Hepatocyte (in vitro differentiated cells): ENCODE measurements at places on chromosomes 16 and 17. TPM values are rescaled to one million over a fixed set of nuclear protein-coding genes. Genes with fewer than 3 reads are reported as not detected.
A peak's percentile ranks its signal among the peaks of the same experiment; 100 is the strongest.

The DNAAF1 gene
- 0.12 and 0.31 TPM in 2 replicates for polyA plus RNA-seq

GRCh38 chr17:32311028-32311536 is 30.9 kb downstream of the C17orf75 start:
- DNase-seq, result no peak
- H3K36me3 ChIP-seq, result no peaks in the 10 kb centered on the region
- H3K27me3 ChIP-seq, result peaks cover 14% of the 10 kb centered on the region
- H3K27ac ChIP-seq, result no peak overlapping the region
- H3K4me1 ChIP-seq, result no peaks in the 10 kb centered on the region
- no peak overlapping the region for H3K4me3 ChIP-seq

The STXBP4 gene
- polyA plus RNA-seq, result 9.0 and 15.5 TPM in 2 replicates

DNA sequence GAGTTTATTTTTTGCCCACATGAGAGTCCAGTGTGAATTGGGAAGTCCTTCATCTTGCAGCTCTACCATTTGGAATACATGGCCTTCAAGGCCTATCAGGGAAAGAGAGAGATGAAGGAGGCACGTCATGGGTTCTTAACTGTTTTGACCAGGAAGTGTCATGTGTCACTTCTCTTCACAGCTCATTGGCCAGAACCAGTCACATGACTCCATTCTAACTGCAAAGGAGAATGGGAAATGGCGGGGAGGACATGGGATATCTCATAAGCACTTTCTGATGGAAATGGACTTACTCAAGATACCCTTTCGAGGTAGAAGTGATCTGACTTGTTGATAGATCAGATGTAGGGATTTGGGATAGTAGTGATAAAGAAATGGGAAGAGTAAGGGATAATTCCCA is 57.9 kb upstream of the CES5A start:
- no peaks in the 10 kb centered on the region for H3K36me3 ChIP-seq
- H3K27me3 ChIP-seq, result no peaks in the 10 kb centered on the region
- no peak overlapping the region for H3K4me3 ChIP-seq
- no peak for DNase-seq

DNA sequence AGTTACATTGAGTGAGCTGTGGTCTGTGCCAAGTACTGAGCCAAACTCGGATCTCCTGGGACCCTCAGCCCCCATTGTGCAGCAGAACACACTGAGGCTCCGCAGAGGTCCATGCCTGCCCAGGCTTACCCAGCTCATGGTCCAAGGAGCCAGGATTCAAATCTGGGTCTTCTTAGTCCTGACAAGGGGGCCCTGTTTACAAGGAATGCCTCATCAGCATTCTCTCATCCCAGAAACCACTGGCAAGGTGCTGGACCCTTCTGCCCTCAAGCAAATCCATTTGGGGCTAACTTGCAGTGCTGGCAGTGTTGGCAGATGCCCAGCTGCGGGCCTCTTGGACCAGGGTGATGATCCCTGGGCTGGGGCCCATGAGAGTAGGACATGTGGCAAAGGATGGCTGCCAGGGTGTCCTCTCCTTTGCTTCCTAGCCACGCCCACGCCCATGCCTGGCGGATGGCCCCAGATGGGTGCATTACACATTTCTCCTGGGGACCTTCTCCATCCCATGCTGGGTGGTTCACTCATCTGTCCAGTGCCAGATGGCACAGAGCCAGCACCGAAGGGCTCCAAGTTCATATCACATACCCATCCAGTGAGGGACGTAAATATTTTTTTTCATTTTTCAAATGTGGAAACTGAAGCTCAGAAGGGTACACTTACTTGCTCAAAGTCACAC is 117.7 kb downstream of the CMIP start:
- no peak for DNase-seq
- H3K27me3 ChIP-seq, result no peaks in the 10 kb centered on the region
- no peaks in the 10 kb centered on the region for H3K36me3 ChIP-seq
- no peak overlapping the region for H3K27ac ChIP-seq

DNA sequence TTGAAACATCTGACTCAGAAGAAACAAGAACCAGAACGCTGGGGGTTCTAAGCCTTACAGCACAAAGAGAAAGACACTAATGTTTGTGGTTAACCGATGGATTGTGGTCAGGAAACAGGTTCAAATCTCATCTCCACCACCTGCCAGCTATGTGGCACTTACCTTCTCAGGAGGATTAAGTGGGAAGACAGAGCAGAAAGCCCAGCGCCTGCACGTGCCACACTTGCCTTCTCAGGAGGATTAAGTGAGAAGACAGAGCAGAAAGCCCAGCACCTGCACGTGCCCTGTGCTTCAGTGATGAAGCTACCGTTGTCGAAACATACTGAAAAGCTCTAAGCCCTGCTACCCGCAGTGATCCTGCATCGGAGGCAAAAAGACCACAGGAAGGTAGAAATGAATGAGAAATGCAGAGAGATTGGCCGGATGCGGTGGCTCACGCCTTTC is 90.6 kb downstream of the NXN start:
- no peak overlapping the region for H3K27ac ChIP-seq
- no peaks in the 10 kb centered on the region for H3K36me3 ChIP-seq
- DNase-seq, result no peak

The SLFN11 gene
- 1.4 and 2.5 TPM in 2 replicates for polyA plus RNA-seq

The KRTAP4-5 gene
- polyA plus RNA-seq, result not detected in 2 replicates

DNA sequence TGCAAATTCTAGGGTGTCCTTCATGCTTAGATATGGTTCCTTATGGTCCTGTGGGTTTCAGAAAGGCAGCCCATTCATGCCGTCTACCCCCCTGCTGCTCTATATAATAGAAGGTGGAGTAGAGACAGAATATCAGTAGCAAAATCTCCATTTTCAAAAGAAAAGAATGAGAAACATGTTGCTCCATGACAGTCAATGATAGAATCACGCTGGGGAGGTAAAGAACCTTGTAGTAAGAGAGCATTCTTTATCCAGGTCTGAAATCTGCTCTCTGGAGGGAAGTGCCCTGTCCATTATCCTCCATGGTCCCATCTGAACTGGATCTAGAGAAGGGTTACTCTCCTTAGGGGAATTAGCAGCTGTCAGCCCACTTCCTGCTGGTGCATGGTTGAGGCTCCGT is 272.8 kb downstream of the WWOX start:
- H3K27me3 ChIP-seq, result no peaks in the 10 kb centered on the region
- no peaks in the 10 kb centered on the region for H3K4me1 ChIP-seq
- no peak overlapping the region for H3K4me3 ChIP-seq
- no peak for DNase-seq

DNA sequence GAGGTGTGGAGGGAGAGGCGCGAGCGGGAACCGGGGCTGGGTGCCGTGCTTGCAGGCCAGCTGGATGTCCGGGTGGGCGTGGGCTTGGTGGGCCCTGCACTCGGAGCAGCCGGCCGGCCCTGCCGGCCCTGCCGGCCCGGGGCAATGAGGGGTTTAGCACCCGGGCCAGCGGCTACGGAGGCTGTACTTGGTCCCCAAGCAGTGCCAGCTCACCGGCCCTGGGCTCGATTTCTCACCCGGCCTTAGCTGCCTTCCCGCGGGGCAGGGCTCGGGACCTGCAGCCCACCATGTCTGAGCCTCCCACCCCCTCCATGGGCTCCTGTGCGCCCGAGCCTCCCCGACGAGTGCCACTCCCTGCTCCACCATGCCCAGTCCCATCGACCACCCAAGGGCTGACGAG is 24.7 kb upstream of the GPATCH8 start:
- H3K27me3 ChIP-seq, result no peaks in the 10 kb centered on the region
- no peaks in the 10 kb centered on the region for H3K36me3 ChIP-seq
- no peak for DNase-seq
- no peak overlapping the region for H3K4me3 ChIP-seq
- no peaks in the 10 kb centered on the region for H3K4me1 ChIP-seq

The UBTF gene
- 37.2 and 41.1 TPM in 2 replicates for polyA plus RNA-seq

DNA sequence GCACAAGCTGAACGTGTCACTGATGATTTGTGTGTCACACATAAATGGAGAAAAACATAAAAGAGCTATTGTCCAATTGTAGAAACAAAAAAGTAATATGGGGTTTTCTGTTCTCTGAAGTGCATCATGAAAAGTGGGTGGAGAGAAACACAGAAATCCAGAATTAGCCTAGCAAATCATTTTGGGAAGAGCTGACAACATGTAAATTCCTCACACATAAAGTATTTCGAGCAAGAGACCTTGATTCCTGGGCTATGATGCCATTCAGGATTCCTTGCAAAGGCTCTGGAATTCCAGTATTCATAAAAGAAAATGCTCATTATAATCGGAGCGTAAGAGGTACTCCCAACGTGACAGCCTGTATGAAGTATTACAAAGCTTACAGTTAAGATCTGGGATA is 1.1 kb downstream of the DCUN1D3 start:
- H3K36me3 ChIP-seq, result no peaks in the 10 kb centered on the region
- H3K4me1 ChIP-seq, result peaks cover 39% of the 10 kb centered on the region
- no peaks in the 10 kb centered on the region for H3K27me3 ChIP-seq
- H3K27ac ChIP-seq, result peak overlapping the region; percentile 99
- H3K4me3 ChIP-seq, result peak overlapping the region; percentile 78

GRCh38 chr16:23359092-23359760 is 57.1 kb downstream of the SCNN1B start:
- H3K27ac ChIP-seq, result no peak overlapping the region
- H3K4me1 ChIP-seq, result peaks cover 5% of the 10 kb centered on the region
- no peaks in the 10 kb centered on the region for H3K36me3 ChIP-seq
- no peaks in the 10 kb centered on the region for H3K27me3 ChIP-seq

DNA sequence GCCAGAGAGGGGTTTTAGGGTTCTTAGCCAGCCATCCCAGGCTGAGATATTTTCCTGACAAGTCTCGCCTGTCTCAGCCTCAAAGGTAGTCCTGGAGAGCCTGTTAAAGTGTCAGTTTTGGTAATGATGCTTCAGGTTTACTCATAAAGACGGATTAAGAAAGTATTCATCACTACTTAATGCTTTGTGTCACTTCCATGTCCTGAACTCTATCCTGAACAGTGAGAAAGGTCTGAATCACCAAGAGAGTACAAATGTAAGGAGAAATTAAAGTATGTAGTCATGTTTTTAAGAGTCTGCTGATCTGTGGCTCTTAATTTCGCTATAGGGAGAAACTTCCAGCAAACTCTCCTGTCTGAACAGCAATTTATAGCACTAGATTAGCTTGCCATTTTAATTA is 14.0 kb downstream of the RPGRIP1L start:
- H3K36me3 ChIP-seq, result no peaks in the 10 kb centered on the region
- no peaks in the 10 kb centered on the region for H3K27me3 ChIP-seq
- no peak overlapping the region for H3K4me3 ChIP-seq
- no peak overlapping the region for H3K27ac ChIP-seq
- DNase-seq, result no peak

The MAPT gene
- polyA plus RNA-seq, result 0.71 TPM in 1 of 2 replicates, not detected in the other

The SKAP1 gene
- polyA plus RNA-seq, result 1.4 and 4.1 TPM in 2 replicates

- H3K4me1 ChIP-seq, result peaks cover 3% of the 10 kb centered on the region
- H3K4me3 ChIP-seq, result no peak overlapping the region
- no peaks in the 10 kb centered on the region for H3K27me3 ChIP-seq
- H3K36me3 ChIP-seq, result no peaks in the 10 kb centered on the region
Measured at GRCh38 chr16:2371421-2371820, 30.9 kb upstream of the ABCA3 start.

- no peak for DNase-seq
- H3K27me3 ChIP-seq, result no peaks in the 10 kb centered on the region
- no peak overlapping the region for H3K27ac ChIP-seq
- no peaks in the 10 kb centered on the region for H3K4me1 ChIP-seq
- H3K36me3 ChIP-seq, result no peaks in the 10 kb centered on the region
- no peak overlapping the region for H3K4me3 ChIP-seq
Measured at GRCh38 chr17:45189009-45189408, 27.3 kb downstream of the HEXIM2 start.

GRCh38 chr17:38663125-38663751 is 11.5 kb downstream of the EPOP start:
- DNase-seq, result peak; percentile 90
- H3K27ac ChIP-seq, result no peak overlapping the region
- no peaks in the 10 kb centered on the region for H3K36me3 ChIP-seq
- no peaks in the 10 kb centered on the region for H3K4me1 ChIP-seq
- H3K4me3 ChIP-seq, result no peak overlapping the region
- H3K27me3 ChIP-seq, result peaks cover 6% of the 10 kb centered on the region

The ASGR2 gene
- polyA plus RNA-seq, result 68.2 and 90.6 TPM in 2 replicates

DNA sequence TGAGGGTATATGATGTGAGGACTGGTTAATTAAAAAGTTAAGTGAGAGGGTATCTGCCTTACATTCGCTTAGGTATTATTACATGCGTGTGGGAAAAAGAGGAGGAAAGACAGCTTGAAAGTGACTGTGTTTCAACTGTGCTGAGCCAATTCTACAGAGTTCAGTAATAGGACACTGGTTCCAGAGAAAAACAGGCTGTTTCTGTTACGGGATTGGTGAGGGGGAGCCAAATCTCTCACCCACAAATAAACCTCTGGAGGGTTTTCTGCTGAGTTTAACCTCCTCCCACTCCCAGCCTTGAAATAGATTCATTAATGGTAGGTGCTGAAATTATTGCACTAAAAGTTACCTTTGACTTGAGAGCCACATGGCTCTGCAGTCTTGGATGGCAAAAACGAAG is 3.9 kb upstream of the KRT26 start:
- peaks cover 11% of the 10 kb centered on the region for H3K27me3 ChIP-seq
- H3K4me3 ChIP-seq, result no peak overlapping the region
- no peaks in the 10 kb centered on the region for H3K36me3 ChIP-seq
- DNase-seq, result no peak
- H3K4me1 ChIP-seq, result no peaks in the 10 kb centered on the region

DNA sequence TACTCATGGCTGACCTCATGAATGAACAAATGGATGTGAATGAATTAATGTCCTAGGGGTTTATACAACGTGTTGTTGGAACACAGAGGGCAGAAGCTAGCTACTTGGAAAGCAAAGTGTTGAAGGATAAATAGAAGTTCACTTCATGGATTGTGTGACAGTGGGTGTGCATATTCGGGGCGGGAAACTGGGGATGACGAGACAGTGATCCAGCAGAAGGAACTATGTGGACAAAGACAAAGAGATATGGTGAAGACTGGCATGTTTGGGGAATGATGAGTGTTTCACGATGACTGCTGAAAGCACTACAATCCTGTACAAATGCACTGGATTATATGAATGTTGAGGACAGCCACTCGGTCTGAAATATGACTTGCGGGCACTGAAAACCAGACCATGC is 250.5 kb upstream of the C16orf82 start:
- H3K4me3 ChIP-seq, result no peak overlapping the region
- DNase-seq, result no peak
- H3K4me1 ChIP-seq, result no peaks in the 10 kb centered on the region
- H3K27me3 ChIP-seq, result no peaks in the 10 kb centered on the region
- no peaks in the 10 kb centered on the region for H3K36me3 ChIP-seq

GRCh38 chr17:70407506-70407905 is 238.2 kb downstream of the KCNJ2 start:
- H3K27me3 ChIP-seq, result no peaks in the 10 kb centered on the region
- H3K27ac ChIP-seq, result no peak overlapping the region
- DNase-seq, result no peak
- no peaks in the 10 kb centered on the region for H3K4me1 ChIP-seq
- H3K36me3 ChIP-seq, result no peaks in the 10 kb centered on the region

The MYO15A gene
- polyA plus RNA-seq, result 2.8 and 4.7 TPM in 2 replicates

The ACSM2B gene
- 23.9 and 43.6 TPM in 2 replicates for polyA plus RNA-seq
